ENCODE measurements at places on chromosomes 6 and 20.

GRCh38 chr6:25169961-25170360, 109.2 kb upstream of the CARMIL1 start:
- no peak for DNase-seq

- DNase-seq = no peak
Observed at GRCh38 chr6:136477548-136477947, 72.7 kb downstream of the MAP7 start.

- peak; percentile 36 for DNase-seq
Observed at GRCh38 chr6:159979136-159979874, 10.4 kb downstream of the IGF2R start.

- no peak for DNase-seq
Observed at GRCh38 chr6:126937426-126937825, 181.0 kb upstream of the RSPO3 start.

DNA sequence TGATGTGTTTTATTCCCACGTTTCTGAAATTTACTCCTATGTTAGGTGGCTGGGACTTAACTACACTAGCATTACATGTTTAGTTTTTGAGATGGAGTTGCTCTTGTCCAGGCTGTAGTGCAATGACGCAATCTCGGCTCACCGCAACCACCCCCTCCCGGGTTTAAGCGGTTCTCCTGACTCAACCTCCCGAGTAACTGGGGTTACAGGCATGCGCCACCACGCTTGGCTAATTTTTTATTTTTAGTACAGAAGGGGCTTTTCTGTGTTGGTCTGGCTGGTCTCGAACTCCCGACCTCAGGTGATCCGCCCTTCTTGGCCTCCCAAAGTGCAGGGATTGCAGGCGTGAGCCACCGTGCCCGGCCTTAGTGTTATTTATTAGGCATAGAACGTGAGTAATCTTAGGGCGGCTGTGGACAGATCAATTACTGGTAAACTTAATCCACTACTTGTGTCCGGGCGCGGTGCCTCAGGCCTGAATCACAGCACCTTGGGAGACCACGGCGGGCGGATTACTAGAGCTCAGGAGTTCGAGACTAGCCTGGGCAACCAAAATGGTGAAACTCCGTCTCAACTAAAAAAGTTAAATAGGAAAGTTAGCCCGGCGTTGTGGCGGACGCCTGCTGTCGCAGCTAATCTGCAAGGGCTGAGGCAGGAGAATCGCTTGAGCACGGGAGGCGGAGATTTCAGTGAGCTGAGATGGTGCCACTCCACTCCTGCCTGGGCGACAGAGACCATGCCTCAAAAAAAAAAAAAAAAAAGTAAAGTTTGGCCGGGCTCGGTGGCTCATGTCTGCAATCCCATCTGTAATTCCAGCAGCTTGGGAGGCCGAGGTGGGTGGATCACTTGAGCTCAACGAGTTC, 123.7 kb upstream of the BTN3A2 start:
- DNase-seq = no peak

- DNase-seq = no peak
Observed at GRCh38 chr6:44645276-44645675, 257.8 kb downstream of the CDC5L start.

GRCh38 chr20:48807586-48808381, 20.0 kb downstream of the PREX1 start:
- no peak for DNase-seq
